ENCODE measurements at places on chromosomes 7 and 10.

DNA sequence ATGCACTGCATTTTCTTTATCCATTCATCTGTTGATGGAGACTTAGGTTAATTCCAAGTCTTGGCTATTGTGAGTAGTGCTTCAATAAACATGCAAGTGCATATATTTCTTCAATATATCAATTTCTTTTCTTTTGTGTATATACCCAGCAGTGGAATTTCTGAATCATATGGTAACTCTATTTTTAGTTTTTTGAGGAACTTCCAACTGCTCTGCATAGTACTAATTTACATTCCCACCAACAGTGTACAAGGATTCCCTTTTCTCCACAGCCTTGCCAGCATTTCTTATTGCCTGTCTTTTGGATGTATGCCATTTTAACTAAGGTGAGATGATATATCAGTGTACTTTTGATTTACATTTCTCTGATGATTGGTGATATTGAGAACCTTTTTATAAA lies 145.2 kb downstream of the LYZL1 start:
- DNase-seq: no peak

DNA sequence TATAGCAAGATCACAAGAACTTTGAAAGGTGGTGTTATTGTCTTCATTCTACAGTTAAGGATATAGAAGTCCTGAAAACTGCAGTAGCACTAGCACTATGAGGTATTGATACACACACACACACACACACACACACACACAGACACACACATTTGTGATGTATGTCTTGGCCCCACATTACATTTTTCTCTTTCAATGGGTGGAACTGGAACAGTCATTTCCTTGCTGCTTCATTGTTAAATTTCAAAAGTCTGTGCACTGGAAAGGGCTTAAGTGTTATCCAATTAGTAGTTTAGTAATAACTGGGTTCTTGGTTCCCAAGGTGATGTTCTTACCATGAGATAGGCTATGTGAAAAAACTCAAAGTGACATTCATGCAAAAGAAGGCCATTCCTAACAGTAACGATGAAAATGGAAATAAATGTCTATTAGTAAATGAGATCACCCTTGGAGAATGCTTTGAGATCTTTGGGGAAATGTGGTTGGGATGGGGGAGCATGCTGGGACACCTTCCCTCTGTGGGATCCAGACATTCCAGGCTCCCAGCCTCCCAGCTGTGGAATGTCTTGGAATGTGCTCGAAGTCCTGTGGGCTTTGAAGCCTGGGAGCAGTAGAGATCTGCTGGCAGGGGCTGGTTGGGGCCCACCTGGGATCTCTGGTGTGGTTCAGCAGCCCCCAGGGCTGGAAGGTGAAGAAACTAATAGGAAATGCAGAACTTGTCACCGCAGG lies 37.4 kb upstream of the CALD1 start:
- DNase-seq: no peak

DNA sequence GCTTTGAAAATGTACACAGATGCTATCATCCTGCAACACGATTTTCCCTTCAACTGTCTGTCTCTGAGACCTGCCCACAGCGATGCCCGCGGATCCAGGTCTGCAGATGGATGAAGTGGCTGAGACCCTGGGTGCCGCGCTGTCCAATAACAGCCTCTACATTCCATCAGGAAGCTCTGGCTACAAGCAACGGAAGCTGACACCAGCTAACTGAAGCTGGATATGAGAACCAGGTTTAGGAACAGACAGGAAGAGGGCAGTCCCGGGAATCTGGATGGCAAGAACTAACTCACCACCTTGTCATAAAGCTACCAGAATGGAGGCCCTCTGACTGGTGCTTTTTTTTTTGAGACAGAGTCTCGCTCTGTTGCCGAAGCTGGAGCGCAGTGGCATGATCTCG lies 32.3 kb upstream of the CTBP2 start:
- DNase-seq: no peak

DNA sequence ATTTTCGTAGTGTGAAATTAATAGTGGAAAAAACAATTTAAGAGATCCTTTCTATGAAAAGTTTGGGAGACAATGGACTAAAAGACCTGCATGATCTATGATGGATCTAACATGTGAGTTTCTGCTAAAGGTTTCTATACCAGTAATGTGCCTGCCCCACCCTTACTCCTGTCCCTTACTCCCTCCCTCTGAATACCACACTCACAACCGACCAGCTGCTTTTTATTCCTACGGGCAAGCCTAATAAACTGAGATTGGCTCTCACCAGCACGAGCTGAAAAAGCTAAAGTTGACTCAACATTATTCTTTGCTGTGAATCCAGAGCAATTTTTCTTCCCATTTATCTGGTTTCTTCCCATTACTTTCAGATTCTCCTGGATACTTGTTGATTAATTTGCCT lies 17.8 kb upstream of the REEP3 start:
- DNase-seq: no peak

DNA sequence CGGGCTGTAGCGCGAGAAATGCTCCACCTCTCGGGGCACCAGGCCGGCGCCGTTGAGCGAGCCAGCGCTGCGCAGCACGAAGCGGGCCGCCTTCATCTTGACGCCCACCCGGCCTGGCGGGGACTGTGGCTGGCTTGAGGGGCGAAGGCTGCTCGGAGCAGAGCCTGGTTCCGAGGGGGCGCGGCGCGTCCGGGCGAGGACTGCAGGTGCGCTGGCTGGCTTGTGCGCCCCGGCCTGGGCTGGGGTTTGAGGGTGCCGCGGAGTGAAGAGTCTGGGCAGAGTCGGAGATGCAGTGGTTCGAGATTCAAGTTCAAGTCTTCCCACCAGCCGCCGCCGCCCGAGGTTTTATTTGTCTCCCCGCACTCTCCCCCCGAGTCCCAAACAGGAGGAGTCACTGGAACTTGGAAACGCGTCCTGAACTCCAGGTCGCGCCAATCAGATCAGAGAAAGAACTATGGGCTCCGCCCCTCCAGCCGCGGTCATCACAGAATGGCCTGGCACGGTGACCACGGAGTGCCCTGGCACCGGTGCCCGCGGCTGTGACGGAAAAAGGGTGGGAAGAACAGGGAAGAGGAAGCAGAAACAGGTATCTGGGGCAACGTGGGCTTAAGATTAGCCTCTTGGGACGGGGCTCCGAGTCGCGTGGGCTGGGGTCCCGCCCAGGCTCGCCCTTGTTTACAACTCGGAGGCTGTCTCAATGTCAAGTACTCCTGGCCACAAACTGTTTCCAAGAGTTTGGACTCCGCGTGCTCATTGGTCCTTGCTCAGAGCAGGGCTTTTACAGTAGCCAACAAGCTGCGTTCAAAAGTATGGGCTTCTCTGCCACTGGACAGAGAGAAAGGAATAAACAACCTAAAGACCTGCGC lies at the start of gene PDK4:
Gene PDK4 (minus strand): TSS at position 319 of the 866 bp plus-strand sequence. CDS start 223 bp downstream, at position 96.
- DNase-seq: no peak

- no peak for DNase-seq
These were observed 175.6 kb upstream of the PHF14 start for GRCh38 chr7:10798044-10798443.

DNA sequence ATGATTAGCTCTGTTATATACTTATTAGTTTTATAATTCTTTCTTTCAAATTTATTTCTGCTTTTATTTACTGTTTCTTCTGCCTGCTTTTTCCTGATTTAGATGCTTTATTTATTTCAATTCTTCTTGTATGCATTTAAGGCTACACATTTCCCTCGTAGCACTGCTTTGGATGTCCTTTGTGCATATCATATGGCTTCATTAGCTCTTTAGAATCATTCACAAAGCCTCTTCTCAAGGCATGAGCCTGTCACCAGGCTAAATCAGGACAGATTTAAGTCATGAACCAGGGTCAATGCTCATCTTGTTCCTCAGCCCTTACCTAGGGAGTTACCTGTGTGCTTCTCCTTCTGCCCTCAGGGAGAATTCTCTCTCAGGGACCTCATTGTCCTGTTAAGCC lies 56.3 kb downstream of the BAMBI start:
- DNase-seq: no peak

DNA sequence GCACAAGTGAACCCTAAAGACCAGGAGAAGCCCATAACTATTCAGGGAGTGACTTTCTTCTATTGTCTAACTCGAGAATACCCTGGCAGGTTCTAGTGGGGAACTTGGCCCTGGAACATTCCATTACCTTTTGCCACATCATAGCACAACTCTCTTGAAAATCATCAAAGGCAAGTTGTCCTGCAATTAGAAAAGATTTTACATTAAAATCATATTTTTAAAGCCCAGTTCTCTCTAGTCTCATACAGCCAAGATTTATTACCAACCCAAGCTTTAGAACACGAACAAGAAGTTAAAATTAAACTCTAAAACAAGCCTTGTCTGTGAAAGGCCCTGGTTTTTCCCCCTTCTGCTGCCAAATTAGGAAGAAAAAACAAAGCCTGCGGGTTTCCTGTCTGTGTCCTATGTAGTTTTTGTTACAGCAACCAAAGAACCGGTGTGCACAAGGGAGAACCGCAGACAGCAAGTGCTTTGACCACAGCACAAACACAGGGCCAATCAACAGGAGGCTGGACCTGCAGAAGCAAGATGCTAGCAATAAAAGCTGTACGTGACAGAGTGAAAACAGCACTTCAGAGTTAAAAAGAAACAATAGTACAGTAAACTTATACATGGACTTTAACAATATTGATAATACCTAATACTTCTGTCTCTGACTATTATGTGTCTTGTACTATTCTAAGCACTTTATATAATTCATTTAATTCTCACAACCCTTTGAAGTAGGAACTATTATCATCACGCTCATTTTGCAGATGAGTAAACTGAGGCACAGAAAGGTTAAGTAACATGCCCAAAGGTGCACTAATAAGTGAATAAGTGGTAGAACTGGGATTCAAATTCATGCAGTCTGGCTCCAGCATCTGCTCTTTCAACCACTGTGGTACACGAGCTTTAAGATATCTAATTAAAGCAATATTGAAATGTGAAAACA lies 65.8 kb downstream of the STK17A start:
- no peak for DNase-seq

GRCh38 chr10:52853704-52854103 lies 81.1 kb upstream of the MBL2 start:
- no peak for DNase-seq

DNA sequence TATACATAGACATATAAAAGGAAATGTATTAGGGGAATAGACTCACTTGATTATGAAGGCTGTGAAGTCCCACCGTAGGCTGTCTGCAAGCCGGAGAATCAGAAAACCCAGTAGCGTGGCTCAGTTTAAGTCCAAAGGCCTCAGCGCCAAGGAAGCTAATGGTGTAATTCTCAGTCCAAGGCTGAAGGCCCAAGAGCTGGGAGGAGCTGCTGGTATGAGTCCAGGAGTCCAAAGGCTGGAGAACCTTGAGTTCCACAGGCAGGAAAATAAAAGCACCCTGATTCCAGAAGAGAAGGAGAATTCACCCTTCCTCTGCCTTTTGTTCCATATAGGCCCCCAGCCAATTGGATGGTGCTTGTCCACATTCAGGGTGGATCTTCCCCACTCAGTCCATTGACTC lies 166.2 kb upstream of the TAC1 start:
- DNase-seq: no peak

DNA sequence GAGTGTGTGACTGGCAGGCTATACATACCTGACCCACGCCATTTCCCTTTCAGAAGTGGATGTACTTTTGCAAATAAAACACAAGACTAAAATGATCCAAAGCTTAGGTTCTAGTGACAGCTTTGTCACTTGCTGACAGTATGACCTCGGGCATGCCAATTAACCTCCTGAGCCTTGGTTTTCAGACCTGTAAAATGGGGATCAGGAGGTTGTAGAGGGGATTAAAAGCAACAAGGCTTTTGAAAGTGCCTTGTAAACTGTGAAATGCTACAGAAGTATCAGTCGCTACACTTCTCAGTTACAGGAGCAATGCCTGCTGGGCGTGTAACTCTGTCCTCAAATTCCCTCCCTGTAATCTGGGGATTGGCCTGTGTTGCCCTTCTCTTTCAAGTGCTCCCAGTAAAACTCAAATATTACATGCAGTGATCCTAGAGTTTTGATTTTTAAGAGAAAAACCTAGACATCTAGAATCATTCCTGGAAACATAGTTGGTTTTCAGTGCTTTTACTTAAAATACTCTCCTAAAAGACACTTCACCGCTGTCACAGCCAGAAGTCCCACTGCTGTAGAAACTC lies 8.8 kb upstream of the GRB10 start:
- no peak for DNase-seq

Data from activated T-cell treated with anti-CD3 and anti-CD28 coated beads, Interleukin-2, amount 50 U/mL, for 48 hours (primary cell).